Stimulated activated naive CD8-positive, alpha-beta T cell treated with anti-CD3 and anti-CD28 coated beads, Interleukin-15, amount 100 ng/mL, for 72 hours (primary cell): ENCODE measurements at places on chromosomes 3 and 15.

- DNase-seq: no peak
Observed at GRCh38 chr3:66036586-66037148, 2.1 kb downstream of the MAGI1 start.

DNA sequence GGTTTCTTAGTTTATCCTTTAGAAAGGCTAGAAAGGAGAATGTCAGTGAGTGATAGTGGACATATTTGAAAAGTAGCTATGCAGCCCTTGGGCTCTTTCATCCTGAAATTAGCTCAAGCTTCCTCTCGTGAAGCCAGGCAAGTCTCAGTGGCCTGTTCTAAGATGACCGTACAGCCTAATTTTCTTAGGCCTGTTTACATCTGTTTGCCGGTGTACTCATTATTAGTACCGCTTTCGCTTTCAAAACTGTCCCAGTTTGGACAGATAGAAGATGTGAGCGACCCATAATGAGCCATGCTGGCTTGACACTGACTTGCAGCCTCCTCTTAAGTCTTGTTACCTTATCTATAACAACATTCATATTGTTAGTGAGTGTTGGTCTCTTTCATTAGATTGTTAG is 5.7 kb upstream of the ARL14 start:
- no peak for DNase-seq

DNA sequence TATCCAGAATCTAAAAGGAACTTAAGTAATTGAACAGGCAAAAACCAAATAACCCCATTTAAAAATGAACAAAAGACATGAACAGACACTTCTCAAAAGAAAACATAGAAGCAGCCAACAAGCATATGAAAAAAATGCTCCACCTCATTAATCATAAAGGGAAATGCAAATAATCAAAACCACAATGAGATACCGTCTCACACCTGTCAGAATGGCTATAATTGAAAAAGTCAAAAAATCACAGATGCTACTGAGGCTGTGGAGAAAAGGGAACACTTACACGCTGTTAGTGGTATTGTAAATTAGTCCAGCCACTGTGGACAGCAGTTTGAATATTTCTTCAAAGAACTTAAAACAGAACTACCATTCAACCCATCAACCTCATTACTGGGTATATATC is 220.7 kb downstream of the MEX3B start:
- no peak for DNase-seq

- no peak for DNase-seq
Observed at GRCh38 chr15:89315375-89315929, 19.2 kb downstream of the POLG start.

GRCh38 chr15:63453186-63453905 is 51.0 kb upstream of the USP3 start:
- no peak for DNase-seq

DNA sequence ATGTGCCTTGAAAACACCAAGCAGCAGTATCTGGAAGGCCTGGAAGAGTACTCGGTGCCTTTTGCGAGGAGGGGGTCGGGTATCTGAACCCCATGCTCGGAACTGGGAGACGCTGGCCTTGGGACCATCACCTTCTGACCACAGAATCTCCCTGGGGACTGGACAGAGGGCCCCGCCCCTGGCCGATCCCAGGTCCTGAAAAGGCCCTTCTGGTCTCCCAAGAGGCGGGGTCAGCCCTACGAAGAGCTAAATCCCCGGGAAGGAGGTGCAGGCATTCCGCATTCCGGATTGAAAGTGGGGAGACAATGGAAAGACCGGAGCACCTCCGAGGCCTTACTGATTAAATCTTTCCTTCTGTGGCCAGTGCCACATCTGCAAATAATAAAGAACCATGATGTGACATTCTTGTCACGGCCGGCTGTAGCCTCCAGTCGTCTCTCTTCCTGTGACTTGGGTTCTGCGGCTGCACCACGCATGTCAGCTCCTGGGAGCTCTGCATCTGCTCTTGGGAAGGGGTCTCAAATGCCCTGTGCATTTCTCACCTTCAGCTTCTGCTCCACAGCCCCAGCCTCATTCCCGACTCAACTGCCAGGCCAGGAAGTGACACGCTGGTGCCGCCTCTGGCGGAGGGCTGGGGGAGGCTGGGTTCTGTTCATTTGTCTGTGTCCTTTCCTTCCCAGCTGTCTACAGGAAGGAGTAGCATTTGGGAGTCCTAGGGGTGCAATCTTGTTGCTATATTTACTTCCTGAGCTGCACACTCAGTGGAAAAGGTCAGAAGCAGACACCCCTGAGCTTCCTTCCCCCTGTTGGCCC is 173.5 kb downstream of the KLF13 start:
- no peak for DNase-seq
